Adrenal gland (tissue), 19 donors: ENCODE measurements at places on chromosomes 4 and X. TPM values are rescaled to one million over a fixed set of nuclear protein-coding genes. Genes with fewer than 3 reads are reported as not detected.

DNA sequence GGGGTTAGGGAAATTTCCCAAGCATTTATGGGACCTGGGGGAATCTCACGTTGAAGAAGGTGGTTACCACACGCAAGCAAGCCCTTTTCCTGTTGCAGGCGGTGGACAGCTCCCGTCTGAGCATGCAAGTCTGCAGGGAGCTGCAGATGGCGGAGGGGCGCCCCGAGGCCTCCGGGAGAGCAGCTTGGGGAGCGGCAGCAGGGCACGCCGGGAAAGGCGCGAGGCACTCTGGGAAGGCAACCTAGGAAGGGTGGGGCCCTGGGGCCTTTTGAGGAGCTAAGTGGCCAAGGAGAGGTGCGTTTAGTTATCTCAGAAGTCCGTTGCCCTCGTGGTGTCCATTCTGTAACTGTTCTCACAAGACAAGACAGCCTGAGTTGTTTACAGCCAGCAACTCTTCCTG is 57.0 kb upstream of the SLC25A4 start:
- DNase-seq: no peak

The BGN gene
- 202 TPM for total RNA-seq

The MAGEA9B gene
- not detected for total RNA-seq

DNA sequence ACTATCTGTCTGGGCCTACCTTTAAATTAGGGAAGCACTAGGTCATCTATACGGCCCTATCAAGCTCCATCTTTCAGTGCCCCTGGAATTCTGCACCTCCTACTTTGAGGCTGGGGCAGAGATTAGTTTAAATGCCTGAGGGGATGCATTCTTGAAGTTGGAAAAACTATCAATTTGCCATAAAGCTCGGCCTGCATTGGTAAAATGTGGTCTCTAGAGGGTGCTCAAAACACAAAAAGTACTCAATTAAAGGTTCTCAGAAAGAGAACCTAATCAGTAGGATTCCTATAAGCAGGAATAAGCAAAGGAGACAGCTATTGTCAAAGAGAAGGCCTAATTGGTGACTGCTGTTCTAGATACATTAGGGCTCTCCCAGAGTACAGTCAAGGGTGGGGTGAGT is 111.7 kb downstream of the AMER1 start:
- DNase-seq: no peak

The ARR3 gene
- total RNA-seq: not detected

DNA sequence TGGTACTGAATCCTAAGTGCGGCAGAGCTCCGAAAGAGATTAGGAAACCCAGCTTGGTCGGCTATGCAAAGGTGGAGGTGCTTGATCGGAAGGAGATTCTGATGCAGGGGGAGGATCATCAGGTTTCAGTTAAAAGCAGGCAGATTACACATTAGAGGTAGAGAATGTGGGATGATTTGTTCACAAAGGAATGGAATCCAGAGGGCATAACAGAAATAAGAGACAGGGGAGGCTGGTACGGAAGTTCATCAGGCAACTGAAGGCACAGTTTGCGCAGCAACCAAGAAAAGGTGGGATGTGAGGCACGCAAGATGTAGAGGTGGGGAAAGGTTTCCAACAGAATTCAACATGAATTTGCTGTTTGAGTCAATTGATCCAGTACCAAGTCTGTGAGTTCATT is 424 bp upstream of the ZNF330 start:
- no peak for DNase-seq

- no peak for DNase-seq
Observed at GRCh38 chr4:138805736-138806135, 209.8 kb upstream of the NOCT start.

The ALPK1 gene
- total RNA-seq: 50.4 TPM

DNA sequence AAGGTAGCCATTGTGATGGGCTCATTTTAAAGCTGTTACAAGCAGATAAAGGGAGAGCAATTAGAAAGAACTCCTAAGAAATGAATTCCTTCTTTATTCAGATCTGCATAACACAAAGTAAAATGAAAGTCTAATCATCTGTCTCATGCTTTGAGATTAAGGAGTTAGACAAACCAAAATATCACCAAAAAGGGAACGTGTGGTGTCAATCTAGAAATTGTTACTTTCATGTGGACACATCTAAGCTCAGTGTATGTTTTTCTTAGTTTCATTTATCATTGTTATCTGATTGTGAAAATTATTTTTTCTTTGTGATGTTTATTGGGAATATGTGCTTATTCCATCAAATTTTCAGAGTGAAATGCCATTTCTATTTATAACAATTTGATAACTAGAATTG is 80.3 kb downstream of the BANK1 start:
- DNase-seq: no peak

GRCh38 chr4:46520361-46520760 is 130.4 kb upstream of the GABRA2 start:
- DNase-seq: no peak

The IL1RAPL1 gene
- not detected for total RNA-seq

GRCh38 chr4:139508581-139509237 is 47.3 kb downstream of the SETD7 start:
- no peak for DNase-seq

DNA sequence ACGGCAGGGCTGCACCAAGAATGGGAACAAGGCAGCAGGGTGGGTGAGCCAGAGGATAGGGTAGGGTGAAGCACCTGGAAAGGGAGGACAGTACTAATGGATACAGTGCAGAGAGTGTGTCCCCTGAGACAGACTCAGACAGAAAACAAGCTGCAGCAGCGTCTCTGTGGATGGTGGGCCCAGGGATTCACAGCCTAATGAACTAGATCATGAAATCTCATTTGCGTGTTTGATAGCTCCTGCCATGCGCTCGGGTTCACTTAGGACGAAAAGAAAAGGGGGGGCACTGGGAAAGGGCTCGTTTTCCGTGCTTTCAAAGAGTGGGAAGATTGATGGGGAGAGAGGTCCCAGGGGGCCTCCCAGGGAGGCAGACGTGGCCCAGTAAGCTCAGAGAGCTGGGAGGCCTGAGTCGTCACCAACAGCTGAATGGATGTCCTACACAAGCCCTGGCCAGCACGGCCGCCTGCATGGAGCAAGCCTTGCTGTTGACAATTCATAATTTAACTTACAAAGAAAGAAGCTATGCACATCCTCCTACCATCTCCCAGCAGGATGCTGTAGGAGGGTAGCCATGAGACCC is 446.9 kb downstream of the BCOR start:
- no peak for DNase-seq

- no peak for DNase-seq
Observed at GRCh38 chrX:37787423-37787869, 7.6 kb downstream of the CYBB start.

- no peak for DNase-seq
Observed at GRCh38 chrX:13690836-13691235, 1.9 kb downstream of the RAB9A start.

- DNase-seq: peak; percentile 31
Observed at GRCh38 chrX:69070949-69071650, 94.2 kb downstream of the PJA1 start.

- peak; percentile 60 for DNase-seq
Observed at GRCh38 chrX:107683124-107683895, 55.0 kb downstream of the PRPS1 start.

- no peak for DNase-seq
Observed at GRCh38 chrX:133796282-133796681, 189.1 kb downstream of the GPC3 start.

DNA sequence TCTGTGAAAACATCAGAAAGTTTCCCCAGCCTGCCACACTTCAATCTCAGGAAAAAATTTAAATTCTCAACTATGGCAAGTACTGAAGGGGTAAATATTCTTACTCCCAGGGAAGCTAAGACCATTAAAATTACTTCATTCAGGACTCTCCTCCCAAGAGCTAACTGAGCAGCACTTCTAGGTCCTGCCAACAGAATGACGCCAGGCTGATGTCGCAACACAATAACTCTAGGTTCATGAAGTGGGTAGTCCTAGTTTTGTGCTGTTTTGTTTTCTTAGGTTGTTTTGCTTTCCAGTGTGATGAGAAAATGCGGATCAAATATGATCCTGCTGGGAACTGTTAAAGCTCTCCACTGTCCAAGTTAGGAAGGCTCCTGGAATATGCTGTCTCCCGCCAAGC is 180.0 kb downstream of the NKX6-1 start:
- no peak for DNase-seq

The AMBN gene
- not detected for total RNA-seq

DNA sequence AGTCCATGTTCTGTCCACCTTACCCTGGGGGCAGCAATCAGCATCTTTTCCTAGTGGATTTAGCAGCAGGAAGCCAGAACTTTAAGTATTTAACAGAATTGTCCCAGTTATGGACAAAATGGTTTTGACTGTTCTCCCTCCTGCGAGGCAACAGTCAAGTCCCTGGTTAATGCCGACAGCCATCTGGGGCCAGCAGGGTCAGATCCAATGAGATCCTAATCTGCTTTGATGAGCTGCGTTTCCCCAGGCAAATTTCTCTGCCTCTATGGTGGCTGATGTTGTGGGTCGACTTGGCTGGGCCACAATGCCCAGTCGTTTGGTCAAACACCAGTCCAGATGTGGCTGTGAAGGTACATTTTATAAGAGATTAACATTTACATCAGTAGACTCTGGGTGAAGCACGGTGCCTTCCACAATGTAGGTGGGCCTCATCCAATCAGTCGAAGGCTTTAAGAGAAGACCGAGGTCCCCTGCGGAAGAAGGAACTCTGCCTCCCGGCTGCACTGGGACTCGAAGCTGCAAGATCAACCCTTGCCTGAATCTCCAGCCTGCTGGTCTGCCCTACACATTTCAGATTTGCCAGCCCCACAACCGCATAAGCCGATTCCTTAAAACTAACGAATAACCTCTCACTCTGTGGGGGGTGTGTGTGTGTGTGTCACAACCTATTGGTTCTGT is 89.0 kb upstream of the C4orf50 start:
- DNase-seq: no peak

The ADAMTS3 gene
- 2.7 TPM for total RNA-seq

- DNase-seq: peak; percentile 74
Observed at GRCh38 chrX:40272141-40272540, 174.4 kb upstream of the BCOR start.

DNA sequence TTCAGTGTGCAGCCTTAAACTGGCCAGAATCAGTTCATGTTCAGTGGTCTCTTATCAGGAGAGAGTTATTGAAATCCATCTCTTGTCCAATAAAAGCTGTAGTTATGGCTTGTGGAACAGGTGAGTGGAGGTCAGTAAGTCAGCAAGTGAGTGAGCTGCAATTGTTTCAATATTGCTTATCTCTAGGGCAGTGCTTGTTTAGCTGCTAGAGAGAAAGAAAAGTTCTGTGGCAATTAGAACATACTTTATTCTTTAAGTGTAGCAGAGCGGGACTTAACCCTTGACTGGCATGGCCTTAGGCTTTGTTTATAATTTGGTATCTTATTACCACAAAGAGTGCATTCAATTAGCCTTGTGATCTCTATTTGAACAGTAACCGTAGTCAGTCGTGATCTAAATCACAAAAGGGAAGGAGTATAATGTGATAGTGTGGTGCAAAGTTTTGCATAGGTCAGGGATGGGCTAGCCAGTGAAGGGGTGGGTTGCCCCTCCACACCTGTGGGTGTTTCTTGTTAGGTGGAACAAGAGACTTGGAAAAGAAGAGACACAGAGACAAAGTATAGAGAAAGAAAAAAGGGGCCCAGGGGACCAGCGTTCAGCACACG is 6.9 kb upstream of the ETDC start:
- DNase-seq: no peak

DNA sequence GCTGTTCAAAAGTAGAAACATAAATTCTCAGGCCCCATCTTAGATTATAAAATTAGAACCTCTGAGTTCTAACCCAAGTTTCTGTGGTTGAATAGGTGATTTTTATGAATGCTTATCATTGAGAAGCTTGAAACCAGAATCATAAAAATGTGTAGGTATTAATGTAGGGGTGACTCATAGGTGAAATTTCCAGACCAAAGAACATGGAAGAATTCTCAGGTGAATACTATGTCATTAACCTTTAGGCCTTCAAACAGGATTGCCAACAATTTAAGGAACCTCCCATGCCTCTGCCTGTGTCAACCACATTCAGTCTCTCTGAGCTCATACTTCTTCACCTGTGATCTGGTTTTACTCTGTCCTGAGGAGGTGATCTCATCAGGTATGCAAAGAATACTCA is 177.8 kb downstream of the NPFFR2 start:
- DNase-seq: no peak

- no peak for DNase-seq
Observed at GRCh38 chrX:9133426-9133825, 99.5 kb upstream of the FAM9B start.

The IL2 gene
- 1.2 TPM for total RNA-seq
